Urinary bladder (tissue), 4 donors: ENCODE measurements at places on chromosomes 12 and 14. TPM values are rescaled to one million over a fixed set of nuclear protein-coding genes. Genes with fewer than 3 reads are reported as not detected.

DNA sequence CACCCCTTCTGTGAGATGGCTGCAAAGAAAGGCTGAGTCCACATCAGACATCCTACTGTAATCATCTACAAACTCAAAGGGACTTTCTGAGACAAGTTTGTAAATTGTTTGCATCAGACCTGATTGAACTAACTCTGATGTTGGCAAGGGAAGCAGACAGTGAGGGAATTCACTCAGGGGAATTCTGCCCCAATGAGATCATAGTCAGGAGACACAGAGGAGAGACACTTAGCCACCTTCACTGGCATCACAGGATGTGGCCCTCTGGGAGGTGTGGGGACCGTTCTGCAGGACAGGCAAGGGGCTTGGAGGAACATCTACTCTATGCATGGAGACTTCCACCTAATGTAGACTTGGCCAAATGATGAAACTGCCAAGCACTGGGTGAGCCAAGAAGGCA lies 70.7 kb upstream of the DDX11 start:
- no peak for DNase-seq

- no peak for DNase-seq
These were observed 231.9 kb downstream of the SLC16A7 start for GRCh38 chr12:59827767-59828166.

GRCh38 chr12:102438047-102438826 lies 42.1 kb downstream of the IGF1 start:
- DNase-seq: no peak

DNA sequence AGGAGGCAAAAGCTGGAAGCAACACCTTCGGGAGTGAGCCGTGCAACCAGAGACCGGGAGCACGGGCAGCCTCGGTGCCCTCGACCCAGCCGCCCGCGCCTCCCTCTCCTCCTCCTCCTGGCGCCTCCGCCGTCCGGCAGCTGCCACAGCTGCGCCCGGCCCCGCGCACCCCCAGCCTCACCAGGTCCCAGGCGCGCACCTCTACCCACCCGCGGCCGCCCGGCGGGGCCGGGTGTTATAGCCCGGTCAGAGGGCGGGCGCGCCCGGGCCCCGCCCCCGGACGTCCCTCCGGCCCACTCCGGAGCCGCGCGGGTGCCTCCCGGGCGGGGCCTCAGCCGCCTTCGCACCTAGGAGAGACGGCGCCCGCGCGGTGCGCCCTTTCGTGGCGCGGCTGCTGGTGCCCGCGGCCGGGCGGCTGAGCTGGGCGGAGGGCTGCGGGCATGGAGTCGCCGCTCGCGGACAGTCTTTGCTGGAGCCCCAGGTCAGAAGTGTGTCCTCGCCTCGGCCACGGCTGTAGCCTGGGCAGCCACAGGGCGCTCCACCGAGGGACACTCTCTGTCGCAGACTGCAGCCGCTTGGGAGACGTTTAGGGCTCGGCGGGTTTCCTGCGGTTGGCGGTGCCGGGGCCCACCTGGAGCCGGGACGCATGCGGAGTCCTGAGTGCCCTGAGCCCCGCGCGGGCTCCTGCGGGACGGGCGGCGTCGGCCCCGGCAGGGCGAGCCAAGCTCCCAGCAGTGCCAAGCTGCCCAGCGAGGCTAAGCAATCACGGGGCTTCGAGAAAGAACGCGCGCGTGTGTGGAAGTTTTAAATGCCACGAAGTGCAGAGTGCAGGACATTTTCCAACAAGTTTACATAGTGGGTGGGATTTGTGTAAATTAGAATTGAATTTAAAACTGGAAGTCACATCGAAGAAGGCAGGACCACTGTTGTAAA lies at the start of gene CPM:
CPM (minus strand) TSS at position 211 of the 933 bp plus-strand sequence. CDS start 334 bp downstream, outside the sequence.
- no peak for DNase-seq

GRCh38 chr12:118063576-118064391 lies 2.8 kb upstream of the WSB2 start:
- no peak for DNase-seq

PSMC1 gene
- total RNA-seq: 81.8 TPM
